ENCODE measurements at places on chromosomes 2 and 18.

- DNase-seq = no peak
Observed at GRCh38 chr2:222433332-222434173, 9.2 kb downstream of the SGPP2 start.

DNA sequence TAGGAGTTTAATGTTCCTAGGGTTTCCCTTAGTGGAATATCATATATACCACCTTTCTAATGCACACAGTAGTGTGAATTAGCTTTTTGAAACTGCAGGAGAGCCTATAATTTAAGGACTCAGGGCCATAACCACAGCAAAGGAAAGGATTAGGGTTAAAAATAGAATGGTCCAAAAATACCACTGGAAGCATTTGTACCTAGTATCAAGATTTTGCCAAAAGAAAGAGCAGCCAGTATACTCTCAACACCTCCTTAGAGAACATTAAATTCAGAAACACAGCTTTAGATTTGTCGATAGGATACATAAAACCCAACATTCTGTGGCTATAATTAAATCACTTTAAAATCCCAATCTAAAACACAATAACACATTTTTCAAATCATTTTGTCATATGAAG, 634.9 kb downstream of the EPHA4 start:
- DNase-seq = no peak

GRCh38 chr2:129152514-129152913, 827.0 kb upstream of the RAB6C start:
- DNase-seq = no peak

- no peak for DNase-seq
Observed at GRCh38 chr2:26897807-26898479, 50.0 kb downstream of the DPYSL5 start.

DNA sequence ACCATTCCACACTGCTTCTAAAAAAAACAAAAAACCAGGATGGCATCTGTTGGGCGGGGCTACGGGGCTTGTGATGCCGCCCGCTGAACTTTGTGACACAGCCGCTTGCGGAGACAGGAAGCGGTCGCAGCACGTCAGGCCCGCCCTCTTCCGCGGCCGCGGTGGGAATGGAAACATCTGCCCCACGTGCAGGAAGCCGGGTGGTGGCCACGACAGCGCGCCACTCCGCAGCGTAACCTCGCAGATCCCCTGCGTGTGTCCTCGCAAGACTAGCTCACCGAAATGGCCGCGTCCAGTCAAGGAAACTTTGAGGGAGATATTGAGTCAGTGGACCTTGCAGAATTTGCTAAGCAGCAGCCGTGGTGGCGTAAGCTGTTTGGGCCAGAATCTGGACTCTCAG, 168.5 kb downstream of the SUCLG1 start:
- DNase-seq = no peak

DNA sequence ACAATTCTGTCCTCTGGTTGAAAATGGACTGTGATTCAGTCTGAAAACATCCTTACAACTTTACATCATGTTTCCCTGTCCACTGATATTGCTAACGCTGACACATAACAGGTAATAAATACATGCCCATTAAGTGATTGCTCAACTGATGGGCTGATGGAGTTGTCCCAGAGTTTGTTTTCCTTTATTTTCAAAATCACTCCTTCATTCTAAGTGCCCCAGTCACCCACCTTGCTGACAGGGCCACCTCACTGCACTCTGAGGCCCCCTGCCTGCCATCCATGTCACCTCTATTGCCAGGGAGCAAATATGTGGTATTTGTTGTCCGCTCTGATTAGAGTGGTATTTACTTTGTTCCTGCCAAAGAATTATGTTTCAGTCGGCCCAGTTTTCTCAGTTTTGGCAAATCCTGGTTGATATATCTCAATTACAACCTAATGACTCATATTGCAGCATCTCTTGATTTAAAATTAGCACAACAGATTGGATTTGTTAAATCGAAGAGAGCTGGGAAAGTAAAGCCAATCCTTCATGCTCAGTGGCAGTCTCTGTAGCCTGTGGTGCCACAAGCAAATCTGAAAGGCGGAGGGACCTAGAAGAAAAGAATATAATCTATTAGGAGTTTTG, 105.1 kb downstream of the RDH14 start:
- no peak for DNase-seq

Measured in activated naive CD4-positive, alpha-beta T cell treated with Interleukin-2 at 50 U/mL for 16 hours (primary cell).